ENCODE measurements at places on chromosomes 5 and 9. TPM values are rescaled to one million over a fixed set of nuclear protein-coding genes. Genes with fewer than 3 reads are reported as not detected.

Gene MYORG
- total RNA-seq = 1.5 TPM

Gene PCDHB5
- 3.1 TPM for total RNA-seq

Gene EEIG1
- 7.3 TPM for total RNA-seq

Gene KCTD16
- 2.3 TPM for total RNA-seq

Gene C5orf52
- total RNA-seq = not detected

Measured in regular cardiac myocyte (primary cell).